ENCODE measurements at places on chromosomes 13 and 19.

GRCh38 chr13:73224703-73225102 lies 165.9 kb downstream of the KLF5 start:
- DNase-seq = no peak

DNA sequence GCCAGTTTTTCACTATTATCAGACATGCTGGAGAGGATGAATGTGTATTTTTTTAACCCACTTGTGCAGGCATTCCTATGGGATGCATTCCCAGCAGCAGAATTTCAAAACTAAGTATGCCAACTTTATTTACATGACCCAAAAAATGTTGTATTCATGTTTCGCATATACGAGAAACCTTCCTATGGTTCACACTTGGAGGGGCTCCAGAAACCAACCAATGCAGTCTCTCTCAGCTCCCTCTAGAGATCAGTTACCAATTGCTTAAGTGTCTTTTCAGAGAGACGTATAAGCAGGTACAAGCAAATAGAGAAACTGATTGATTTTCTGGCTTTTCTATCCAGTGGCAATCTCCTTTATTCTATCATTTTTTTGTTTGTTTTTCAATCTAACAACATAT lies 5.5 kb upstream of the PTOV1 start:
- DNase-seq = no peak

- DNase-seq = no peak
Measured at GRCh38 chr13:48570216-48570828, 37.4 kb upstream of the RCBTB2 start.

GRCh38 chr13:108597943-108598342 lies 31.5 kb upstream of the MYO16 start:
- no peak for DNase-seq

GRCh38 chr19:6066661-6067646 lies 43.3 kb downstream of the RFX2 start:
- no peak for DNase-seq

DNA sequence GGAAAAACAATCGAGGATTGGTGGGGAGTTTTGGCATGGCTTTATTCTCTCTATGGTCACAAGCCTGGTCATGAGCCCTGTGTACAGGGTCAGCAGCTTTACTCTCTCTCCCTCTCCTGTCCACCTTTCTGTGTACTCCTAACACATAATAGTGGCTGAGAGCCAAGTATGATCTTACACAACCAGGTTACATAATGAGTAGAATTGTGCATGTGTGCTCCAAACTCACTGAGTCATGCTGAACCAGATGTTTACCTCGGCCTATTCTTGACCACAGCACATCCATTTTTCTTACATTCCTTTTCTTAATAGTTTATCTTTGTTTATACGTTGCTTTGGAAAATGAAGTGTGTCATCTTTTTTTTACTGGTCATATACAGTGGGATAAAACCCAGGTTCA lies 53.1 kb downstream of the ZNF254 start:
- no peak for DNase-seq

GRCh38 chr13:107866032-107866940 lies 349.1 kb downstream of the LIG4 start:
- no peak for DNase-seq
